ENCODE measurements at places on chromosomes 2 and 18.

- no peak for DNase-seq
These were observed 560.0 kb upstream of the CDH2 start for GRCh38 chr18:28736951-28737350.

DNA sequence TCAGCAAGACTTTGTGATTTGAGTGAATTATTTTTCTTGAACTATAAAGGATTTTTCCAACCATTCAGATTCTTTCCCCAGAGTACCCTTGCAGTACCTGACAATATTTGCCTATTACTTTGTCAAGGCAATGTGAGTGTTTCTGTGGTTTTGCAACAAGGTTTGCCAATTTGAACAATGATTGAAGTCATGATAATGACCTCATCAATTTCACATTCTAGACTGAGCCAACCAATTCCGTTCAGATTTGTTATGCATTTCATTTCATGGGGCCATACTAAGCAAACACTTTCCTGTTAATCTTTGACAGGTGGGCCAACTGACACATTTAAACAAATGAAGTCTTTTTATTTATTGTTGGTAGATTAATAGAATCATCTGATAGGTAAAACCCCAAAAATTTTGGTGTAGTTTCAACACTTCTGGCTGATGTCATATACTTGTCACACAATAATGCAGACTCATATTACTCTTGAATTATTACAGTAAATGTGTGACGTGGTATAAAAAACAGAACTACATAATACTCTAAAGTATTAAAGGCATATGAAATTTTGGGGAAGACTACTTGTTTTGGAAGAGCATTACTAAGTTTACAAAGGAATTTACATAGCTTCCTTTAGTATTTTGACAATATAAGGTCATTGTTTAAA lies 526.4 kb downstream of the DPP10 start:
- DNase-seq = no peak

DNA sequence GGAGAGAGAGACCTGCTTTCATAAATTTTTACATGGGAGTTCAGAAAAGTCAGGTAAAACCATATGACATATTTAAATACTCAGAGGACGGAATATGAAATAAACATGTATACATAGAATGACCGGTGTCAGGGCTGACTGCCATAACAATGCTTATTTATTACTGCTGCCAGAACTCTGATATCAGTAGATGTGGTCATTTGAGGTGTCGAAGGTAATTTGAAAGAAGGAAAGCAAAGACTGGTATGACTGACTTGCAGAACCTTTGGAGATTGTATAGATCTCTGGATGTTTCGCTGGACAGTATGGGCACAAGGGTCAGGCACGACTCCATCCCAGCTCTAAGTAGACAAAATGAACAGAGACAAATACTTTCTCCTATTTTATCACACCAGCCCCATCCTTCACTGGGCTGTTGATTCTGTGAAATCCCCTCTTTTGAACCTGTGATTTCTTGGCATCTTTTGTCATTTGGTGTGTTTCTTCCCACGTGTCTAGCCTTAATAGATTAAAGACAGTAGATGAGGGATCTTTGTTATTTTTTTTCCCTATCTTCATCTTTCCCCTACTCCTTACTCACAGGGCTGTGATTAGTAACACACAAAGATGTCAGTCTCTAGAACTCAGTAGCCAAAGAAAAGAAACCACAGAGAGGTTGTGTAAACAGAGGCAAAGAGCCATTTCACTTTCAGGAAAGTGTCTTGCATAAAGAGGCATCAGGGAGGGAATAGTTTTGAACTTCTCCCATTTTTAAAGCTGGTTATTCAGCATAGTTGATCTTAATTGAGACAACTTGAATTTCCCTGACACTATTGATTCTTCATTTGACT lies 61.6 kb downstream of the ICOS start:
- DNase-seq = no peak

DNA sequence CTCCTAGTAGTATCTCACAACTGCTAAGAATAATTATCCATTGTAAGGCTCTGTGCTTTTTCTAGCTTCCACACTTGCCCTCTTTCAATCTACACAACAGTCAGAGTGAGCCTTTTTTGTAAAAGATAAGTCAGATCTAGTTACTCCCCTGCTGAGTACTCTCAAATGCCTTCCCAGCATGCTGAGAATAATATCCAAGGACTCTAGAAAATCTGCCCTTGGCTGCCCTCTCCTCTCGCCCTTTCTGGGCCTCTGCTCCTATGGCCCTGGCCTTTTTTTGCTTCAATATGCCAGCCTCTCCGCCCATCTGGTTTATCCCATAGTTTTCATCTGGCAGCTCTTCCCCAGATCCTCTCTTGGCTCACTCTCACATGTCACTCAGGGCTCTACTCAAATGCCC lies 455.9 kb upstream of the UBE2E3 start:
- no peak for DNase-seq

DNA sequence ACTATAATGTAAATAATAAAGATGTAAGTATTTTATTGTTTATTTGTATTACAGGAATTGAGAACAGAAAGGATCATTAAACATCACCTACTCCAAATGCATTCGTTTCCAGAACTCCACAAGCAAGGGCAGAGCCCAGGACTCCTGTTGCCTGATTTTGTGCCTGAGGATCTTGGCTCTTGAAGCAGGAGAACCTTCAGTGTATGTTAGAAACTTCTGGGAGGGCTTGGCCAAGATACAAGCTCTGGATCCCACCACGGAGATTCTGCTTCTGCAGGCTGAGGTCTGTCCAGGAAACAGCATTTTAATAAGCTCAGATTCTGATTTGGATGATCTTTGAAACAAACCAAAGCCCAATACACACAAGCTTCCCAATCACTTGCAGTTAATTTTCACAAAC lies 142.4 kb upstream of the SOX11 start:
- no peak for DNase-seq

DNA sequence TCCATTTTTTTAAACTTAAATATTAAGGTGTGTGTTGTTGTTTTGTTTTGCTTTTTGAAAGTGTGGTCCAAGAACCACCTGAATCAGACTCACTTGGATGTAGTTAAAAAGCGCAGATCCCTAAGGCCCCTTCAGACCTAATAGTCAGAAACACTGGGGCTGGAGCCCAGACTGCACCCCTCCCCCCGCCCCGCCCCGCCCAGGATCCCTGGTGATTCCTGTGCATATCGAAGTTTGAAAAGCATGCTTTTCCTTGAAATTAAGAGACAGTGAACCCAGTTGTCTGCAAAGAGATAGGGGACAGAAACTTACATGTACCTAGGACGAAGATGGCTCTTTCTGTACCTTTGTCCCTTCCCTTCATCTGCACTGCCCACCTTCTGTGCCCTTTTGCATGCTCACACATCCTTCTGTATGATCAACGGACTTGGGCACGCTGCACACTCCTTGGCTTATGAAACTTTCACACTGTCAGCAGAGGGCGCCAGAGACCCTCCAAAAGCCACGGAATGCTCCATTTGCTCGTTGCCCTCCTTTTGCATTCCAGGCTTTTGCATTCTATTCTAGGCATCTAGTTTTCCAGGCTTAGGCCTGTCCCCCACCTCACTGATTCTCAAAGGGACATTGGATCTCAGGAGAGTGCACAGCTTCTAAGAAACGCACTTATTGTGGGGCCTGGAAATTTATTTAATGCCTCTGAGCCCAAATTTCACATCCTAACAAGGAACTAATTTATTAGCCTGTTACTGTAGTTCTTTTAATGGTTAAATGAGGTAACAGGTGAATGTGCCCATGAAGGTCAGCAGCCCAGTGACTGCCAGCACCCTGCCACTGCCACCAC lies 32.8 kb upstream of the SLC14A1 start:
- DNase-seq = peak; percentile 23

DNA sequence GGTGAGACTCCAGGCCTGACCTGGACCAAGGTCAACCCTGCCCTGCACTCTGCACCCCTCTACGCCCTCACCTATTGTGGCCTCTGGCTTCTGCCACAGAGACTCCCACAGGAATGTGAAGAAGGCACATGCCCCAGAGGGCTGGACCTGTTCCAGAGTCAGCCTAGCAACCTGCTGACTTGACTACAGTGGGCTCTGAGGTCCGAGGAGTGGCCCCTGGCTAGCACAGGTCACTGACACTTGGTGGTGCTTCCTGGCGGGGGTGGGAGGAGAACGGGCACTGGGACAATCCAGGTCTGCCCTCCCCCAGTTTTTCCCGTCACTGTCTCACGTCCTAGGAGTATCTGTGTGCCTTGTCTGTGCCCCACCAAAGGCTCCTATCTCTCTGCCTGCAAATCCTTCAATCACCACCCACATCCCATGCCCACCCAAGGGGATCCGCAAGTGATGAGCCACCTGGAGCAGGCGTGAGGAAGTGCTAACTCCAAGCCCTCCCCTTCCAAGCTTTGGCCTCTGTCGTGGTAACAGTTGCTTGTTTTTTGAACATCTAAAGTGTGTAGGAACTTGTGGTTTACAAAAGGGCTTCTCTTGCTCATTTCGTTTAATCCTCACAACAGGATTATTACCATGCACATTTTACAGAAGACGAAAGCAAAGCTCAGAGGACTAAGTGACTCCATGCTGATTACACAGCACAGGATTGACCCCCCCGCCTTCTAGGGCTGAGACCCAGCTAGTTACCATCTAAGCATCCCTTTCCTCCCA lies 86.2 kb downstream of the MCFD2 start:
- DNase-seq = no peak

- no peak for DNase-seq
These were observed 217.3 kb downstream of the VAPA start for GRCh38 chr18:10131081-10131459.

GRCh38 chr18:44967599-44967998 lies 286.9 kb downstream of the SETBP1 start:
- DNase-seq = no peak

DNA sequence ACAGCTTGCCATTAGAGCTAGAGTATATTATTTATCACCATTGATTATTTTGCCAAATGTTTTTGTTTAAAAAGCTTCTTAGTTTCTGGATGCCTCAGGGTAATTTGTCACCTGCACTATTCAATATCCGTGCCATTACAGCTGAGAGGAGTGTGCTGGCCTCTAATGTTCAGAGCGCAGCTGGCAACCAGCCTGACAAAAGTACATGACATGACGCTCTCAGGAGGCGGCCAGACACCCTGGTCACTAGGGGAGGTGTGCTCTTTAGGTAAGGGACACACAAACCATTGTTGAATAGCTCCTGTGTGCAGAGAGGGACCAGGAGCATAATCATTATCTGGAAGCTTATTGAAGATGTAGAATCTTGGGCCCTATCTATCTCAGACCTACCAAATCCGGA lies 20.3 kb downstream of the LIMS1 start:
- DNase-seq = no peak

DNA sequence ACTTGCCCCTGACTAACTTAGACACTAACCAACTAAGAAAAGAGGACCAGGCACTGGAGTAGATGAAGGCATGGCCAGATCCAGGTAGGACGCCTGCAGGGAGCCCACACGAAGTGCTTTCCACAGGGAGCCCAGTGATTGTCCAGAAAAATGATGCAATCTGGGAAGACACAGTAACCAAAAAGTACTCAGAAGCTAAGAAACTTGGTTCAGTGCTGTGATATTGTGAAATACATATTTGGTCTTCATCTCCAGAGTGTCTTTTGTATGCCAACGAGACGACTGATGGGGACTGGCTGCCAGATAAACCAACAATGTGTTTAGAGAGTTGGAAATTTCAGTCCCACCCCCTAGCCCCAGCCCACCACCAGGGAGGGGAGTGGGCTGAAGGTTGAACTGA lies 135.0 kb downstream of the SP3 start:
- no peak for DNase-seq

- no peak for DNase-seq
These were observed 1556.9 kb upstream of the NXPH2 start for GRCh38 chr2:140337061-140337460.

- DNase-seq = no peak
These were observed 21.1 kb downstream of the CASP10 start for GRCh38 chr2:201203916-201204654.

- DNase-seq = no peak
These were observed 137.2 kb downstream of the TFCP2L1 start for GRCh38 chr2:121147766-121148165.

- no peak for DNase-seq
These were observed 11.6 kb downstream of the TMX3 start for GRCh38 chr18:68703326-68703725.

GRCh38 chr2:100791936-100792308 lies 28.0 kb upstream of the NPAS2 start:
- DNase-seq = no peak

DNA sequence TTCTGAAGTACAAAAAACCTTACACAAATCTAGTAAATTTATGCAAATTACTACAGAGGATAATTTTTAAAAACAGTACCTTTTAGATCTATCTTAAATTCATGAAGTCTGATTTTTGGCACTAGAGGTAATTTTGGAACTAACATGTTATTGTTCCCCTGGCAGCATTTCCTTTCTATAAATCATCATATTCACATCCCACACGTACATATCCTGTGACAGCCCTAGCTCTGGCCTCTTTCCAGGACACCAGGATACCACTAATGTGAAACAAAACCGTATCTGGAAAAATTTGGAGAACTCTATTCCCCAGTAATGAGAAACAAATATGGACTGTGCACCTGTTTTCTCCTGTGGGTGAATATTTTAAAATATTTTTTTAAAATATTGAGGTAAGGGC lies 14.0 kb upstream of the BIRC6 start:
- no peak for DNase-seq

- DNase-seq = no peak
These were observed 35.2 kb downstream of the LPIN1 start for GRCh38 chr2:11781602-11782001.

GRCh38 chr18:37362158-37362890 lies 203.3 kb downstream of the CELF4 start:
- no peak for DNase-seq

DNA sequence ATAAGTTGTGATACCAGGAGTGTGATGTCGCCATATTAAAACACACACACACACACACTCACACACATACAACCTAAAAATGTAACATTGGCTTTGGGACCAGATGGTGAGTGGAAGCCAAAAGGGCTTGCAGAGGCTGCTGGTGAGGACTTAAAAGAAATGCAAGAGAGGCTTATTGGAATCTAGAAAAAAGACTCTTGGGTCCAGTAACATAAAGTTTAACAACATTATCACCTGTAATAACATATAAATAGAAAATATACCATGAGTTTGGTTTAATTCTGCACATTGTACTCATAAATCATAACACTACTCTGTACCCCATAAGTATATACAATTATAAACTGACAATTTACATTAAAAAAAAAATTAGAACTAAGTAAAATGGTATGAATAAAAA lies 74.4 kb upstream of the MYCN start:
- no peak for DNase-seq

- DNase-seq = no peak
These were observed 302.2 kb downstream of the NDUFA10 start for GRCh38 chr2:239722760-239723470.

DNA sequence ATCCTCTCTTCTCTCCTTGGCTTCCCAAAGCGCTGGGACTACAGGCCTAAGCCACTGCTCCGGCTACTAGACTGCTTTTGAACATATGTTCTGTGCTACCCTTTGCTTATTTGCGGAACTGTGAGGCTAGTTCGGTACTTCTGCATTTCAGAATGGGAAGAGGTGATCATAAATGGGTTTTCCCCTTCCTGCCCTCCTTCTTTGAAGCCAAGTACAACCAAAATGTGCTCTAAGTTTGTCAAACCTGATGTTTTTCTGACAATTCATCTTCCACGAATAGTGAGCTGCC lies 1.7 kb upstream of the ESCO1 start:
- DNase-seq = no peak

- no peak for DNase-seq
These were observed 41.6 kb downstream of the ANKRD44 start for GRCh38 chr2:197268786-197269584.

GRCh38 chr2:70214953-70215549 lies 24.2 kb upstream of the C2orf42 start:
- no peak for DNase-seq

- DNase-seq = no peak
These were observed 78.2 kb upstream of the GCFC2 start for GRCh38 chr2:75788902-75789301.

- no peak for DNase-seq
These were observed 39.1 kb downstream of the FN1 start for GRCh38 chr2:215396595-215397313.
